Ascending aorta (tissue), 2 donors: ENCODE measurements at places on chromosomes 2 and 18.

DNA sequence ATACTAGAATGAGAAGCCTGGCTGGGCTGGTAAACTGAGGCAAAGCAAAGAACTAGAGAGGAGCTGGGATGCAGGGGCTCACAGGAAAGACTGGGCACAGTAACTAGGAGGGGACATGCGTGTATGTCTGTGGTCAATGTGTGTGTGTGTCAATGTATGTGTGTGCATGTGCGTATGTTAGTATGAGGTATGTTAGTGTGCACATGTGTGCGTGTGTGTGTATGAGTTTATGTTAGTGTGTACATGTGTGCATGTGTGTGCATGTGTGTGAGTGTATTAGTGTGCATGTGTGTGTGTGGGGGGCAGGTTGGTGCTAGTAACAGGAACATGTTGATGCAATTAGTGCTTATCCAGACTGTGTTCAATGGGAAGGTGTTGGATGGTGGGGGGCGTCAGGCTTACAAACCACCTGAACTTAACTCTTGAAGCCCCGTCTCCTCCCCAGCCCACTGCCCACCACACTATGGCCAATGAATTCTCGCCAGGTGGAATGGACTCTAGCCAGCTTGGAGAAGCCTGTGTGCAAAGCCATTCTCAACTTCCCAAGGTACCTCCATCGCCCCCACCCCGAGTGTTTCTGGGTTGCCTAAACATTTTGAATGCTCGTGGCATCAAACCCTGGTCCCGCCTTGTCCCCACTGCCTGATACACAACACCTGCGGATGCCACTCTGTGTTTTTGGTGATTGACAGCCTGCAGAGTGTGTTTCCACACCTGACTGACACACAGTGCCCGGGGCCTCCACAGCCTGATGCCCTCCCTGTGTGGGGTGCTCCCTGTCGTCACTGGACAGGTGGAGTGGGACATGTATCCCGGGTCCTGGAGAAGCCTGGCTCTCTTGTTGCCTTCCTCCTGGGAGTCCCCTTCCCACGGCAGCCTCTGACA lies 90.1 kb upstream of the ASB18 start:
- no peak for DNase-seq

GRCh38 chr18:600107-600506 lies 3.3 kb downstream of the CLUL1 start:
- no peak for DNase-seq

DNA sequence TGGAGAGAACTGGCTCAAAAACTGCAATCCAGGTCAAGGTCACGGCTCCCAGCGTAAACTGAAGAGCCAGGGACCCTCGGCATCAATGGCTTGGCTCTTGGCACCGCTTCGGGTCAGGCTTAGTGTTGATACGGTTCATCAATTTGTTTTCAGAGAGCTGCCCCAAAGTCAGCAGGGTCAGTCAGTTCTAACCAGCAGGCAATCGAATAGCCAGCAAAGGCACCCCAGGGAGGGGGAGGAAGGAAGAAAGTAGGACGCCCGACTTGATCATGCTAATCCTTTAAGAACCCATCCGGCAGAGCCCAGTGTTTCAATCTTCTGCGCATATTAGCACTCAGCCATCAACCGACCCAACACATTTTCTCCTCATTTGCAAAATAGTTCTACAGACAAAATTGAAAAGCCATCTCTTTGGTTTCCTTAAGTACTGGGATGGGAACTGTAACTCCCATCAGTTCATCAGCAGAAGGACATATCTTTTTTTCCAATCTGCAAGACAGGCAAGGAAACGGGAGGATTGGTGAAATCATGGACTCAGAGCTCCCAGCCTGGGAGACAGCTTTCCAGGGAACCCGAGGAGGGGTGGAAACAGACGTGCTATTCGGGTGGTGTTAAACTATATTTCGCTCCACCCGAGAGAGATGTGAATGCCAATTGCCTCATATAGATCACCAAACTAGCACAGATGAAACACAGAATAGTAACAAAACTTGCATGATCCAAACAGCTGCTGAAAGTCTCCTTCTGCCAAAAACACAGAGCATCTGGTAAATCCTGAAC lies 40.7 kb upstream of the CABLES1 start:
- DNase-seq, result no peak

GRCh38 chr18:50194631-50195532 lies at the start of gene MYO5B:
Gene MYO5B (minus strand): TSS chr18:50195147. CDS start chr18:50194793, 354 bp downstream.
- no peak for DNase-seq

DNA sequence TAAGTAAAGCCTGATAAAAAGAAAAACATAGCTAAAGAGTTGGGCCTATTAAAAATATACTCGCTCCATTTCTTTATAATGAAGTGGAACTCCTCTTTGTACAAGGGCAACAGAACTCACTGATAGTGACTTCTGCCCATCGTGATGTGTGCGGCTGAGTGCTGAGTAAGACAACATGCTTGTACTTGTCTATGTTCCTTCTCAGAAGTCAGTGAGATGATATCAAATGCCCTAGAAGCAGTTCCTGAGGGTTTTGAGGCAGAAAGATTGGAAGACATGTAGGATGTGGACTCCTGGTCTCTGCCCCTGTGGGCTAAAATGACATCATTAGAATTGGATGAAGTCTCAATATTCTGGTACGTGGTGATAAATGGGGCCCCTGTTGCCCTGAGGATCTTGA lies 73.8 kb downstream of the USP40 start:
- DNase-seq, result no peak

GRCh38 chr2:237217995-237218616 lies 132.4 kb downstream of the COPS8 start:
- DNase-seq, result no peak
